ENCODE measurements at places on chromosomes 1 and 21.

DNA sequence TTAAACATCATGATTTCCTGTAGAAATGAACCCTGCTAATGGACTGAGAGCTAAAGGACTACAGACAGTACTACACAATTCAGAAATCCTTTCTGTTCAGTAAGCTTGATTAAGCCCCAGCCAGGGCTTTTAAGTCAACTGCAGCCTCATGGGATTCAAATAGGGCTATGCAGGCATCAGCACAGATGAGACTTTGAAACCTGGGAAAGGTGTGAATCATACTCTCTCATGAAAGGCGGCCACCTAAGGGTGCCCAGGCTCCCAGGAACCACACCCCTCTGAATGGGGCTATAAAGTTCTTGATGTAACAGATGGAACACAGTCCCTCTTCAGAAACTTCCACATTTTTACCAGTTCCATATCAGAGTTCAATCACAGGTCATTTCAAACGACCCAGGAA is 7.6 kb downstream of the SIPA1L2 start:
- no peak for DNase-seq

- DNase-seq, result no peak
These were observed 118.8 kb upstream of the PBX1 start for GRCh38 chr1:164440232-164440631.

DNA sequence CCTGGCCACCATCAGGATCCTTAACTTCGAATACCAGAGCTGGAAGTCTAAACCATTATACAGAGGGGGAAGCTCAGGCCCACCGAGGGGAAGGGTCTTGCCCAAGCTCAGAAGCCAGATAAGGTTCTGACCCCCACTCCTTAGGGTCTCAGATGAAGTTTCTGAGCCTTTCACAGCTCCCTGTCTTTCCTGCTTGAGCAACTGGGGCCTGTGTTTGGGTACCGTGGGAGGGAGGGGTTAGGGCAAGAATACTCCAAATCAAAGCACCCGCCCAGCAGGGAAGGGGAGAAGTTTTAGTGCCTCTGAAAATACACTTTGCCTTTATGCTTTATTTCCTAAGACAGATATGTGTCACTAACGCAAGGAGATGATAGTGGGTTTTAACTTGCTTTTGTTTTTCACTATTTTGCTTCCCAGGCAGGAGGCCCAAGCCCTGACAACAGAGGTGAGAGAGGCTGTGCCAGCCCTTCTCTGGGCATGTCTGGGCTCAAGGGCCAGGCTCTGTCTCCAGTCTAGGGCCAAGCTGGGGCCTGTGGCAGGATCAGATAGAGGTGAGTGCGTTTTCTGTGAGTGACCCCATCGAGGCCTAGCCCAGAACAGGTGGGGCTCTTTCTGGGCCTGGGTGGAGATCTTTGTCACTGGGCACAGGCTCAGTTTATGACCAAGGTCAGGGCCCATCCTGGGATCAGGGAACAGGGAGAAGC is 20.5 kb upstream of the TENT5B start:
- no peak for DNase-seq

- no peak for DNase-seq
These were observed 30.3 kb upstream of the TINAGL1 start for GRCh38 chr1:31545927-31546540.

GRCh38 chr1:28190337-28190979 is 14.0 kb upstream of the PTAFR start:
- no peak for DNase-seq

GRCh38 chr1:23079025-23079424 is 59.8 kb downstream of the KDM1A start:
- DNase-seq, result no peak
